ENCODE measurements at places on chromosomes 5 and 9. TPM values are rescaled to one million over a fixed set of nuclear protein-coding genes. Genes with fewer than 3 reads are reported as not detected.
A peak's percentile ranks its signal among the peaks of the same experiment; 100 is the strongest.

- no peak for DNase-seq
Measured at GRCh38 chr5:123066016-123066415, 23.0 kb upstream of the PRDM6 start.

Gene OR1Q1
- not detected for total RNA-seq

DNA sequence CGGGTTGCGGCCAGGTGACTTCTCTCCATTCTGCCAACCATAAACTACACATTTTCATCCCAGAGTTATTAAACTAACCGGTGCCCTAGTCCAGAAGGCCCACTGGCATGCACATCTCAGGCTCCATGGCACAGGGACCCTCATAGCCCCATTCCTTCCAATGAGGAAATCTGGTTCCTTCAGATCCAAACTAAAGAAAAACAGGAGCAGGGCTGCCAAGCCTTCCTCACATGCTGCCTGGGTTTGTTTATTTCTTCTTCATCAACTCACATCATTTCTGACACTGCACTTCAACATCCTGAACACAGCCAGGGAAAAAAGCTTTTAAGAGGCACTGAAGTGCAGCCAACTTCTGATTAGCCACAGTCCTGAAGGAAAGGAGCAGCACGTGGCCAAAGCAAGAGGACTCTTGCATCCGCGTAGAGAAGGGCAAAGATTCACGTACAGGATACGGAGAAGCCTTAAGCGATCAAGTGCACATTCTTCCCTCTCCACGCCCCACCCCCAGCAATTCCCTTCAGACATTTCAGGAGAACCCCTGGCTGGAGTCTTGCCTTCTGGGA, 22.5 kb downstream of the LHFPL2 start:
- DNase-seq = no peak

Gene NMUR2
- not detected for total RNA-seq

- no peak for DNase-seq
Measured at GRCh38 chr9:7439355-7439995, 360.1 kb downstream of the DMAC1 start.

DNA sequence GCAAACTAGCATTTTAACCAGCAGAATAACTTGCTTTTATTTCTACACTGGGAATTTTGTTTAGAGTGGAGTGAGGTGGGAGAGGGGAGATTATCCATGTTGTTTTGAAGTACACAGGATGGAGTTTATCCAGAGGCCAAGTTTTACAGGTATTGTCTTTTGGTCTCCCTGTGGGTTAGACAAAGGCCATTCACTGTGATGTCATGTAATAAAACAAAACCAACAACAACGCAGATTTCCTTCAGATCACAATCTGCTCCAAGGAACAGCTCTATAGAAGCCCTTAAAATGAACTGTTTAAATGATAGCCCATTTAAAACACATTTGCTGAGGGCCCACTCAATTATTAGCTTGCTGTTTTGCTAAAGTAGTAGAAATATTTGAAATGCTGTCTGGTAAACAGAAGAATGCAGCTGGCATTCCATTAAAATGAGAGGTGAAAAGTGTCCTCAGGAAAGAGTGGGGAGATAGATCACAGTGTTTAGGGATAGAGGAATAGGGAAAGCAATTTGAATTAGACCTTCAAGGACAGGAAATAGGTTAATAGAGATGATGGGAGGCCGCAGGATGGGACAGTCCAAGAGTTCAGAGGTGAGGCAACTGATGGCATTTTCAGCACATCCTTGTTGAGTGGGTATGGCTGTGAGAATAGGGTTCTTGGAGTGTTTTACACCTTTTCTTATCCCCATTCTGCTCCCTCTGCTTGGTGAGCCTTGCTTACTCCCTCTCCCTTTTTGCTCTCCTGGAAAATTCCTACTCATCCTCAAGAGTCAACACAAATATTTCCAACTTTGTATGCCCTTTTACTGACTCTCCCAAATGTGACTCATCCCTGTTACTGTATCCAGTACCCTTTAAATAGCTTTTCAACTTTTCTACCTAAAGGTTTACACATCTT, 140.1 kb upstream of the NR3C1 start:
- no peak for DNase-seq

DNA sequence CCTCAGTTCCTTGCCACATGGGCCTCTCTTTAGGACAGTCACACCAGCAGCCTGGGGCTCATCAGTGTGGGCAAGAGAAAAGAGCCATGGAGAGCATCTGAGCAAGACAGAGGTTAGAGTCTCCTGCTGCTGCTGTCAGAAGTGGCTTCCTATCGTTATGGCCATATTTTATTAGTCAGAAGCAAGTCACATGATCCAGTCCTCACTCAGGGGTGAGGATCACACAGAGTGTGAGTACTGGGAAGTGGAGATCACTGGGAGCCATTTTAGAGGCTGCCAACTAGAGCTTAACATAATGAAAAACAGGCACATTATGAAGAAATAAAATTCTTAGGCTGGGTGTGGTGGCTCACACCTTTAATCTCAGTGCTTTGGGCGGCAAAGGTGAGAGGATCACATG, 62.0 kb downstream of the DIRAS2 start:
- no peak for DNase-seq

Gene IFNA2
- not detected for total RNA-seq

GRCh38 chr5:62260513-62260912, 45.5 kb upstream of the KIF2A start:
- no peak for DNase-seq

Gene LIFR
- 10.7 TPM for total RNA-seq

Gene ANGPTL2
- total RNA-seq = 11.5 TPM

GRCh38 chr9:87713278-87713987, 12.5 kb upstream of the CTSL start:
- DNase-seq = peak; percentile 85

GRCh38 chr9:131728961-131729360, 10.9 kb downstream of the RAPGEF1 start:
- DNase-seq = no peak

Gene SLC6A18
- total RNA-seq = 0.95 TPM

Gene IFNE
- total RNA-seq = not detected

- DNase-seq = no peak
Measured at GRCh38 chr5:164650427-164650826, 1145.0 kb downstream of the MAT2B start.

Gene SLIT3
- 9.4 TPM for total RNA-seq

Gene LVRN
- total RNA-seq = 5.8 TPM

GRCh38 chr9:27377811-27378456, 81.0 kb upstream of the EQTN start:
- peak; percentile 25 for DNase-seq

- DNase-seq = no peak
Measured at GRCh38 chr9:78763424-78763823, 466.5 kb downstream of the PSAT1 start.

Measured in Peyer's patch (tissue), 4 donors.